ENCODE measurements at places on chromosomes 16 and 17.

- DNase-seq = no peak
Measured at GRCh38 chr17:76121932-76122430, 18.4 kb upstream of the EXOC7 start.

GRCh38 chr16:27179500-27180072 lies 23.7 kb upstream of the KDM8 start:
- no peak for DNase-seq

DNA sequence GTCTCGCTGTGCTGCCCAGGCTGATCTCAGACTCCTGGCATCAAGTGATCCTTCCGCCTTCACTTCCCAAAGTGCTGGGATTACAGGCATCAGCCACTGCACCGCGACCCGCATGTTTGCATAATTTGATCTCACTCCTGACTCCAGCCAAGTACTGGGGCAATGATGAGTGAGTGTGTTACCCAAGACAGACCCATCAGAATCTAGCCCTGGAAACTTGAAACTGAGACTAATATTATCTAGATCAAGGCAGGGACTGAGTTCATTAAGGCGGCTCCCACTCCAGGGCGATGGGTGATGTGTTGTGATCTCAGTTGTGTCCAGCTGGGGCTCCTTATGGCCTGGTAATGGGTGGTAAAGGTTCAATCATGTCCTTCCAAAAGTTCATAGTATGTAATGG lies 53.4 kb downstream of the EMP2 start:
- DNase-seq = no peak

DNA sequence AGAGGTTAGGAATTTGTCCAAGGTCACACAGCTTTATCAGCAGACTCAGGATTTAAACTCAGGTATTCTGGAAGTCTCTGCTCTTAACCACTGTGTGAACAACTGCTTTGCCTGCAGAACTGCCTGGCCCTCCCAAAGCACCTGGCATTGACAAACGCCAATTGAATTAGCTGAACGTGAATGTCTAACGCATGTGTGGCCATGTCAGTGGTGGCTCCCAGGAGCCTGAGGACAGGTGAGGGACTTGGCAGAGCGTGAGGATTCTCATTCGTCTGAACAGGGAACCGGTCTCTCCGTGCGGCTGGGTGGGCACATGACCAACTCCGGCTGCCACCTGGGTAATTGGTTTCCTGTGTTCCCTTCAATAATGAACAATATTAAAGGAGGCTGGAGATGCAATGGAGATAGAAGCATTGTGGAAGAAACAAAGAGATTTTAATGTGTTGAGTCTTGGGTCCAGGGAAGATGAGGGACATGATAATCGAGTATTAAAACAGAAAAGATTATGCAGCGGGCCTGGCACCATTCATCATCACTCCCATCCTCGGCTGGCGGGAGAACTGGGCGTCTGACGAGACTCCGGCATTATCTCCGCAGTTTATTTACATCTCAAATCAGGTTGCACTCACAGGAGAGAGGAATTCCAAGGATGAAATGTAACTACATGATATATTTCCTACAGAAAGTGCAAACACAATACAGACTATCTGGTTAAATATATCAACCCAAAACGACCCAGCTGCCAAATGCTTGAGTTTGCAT lies 113.5 kb downstream of the NPIPB5 start:
- DNase-seq = no peak

- DNase-seq = no peak
Measured at GRCh38 chr17:75093548-75094158, 5.9 kb downstream of the SLC16A5 start.

DNA sequence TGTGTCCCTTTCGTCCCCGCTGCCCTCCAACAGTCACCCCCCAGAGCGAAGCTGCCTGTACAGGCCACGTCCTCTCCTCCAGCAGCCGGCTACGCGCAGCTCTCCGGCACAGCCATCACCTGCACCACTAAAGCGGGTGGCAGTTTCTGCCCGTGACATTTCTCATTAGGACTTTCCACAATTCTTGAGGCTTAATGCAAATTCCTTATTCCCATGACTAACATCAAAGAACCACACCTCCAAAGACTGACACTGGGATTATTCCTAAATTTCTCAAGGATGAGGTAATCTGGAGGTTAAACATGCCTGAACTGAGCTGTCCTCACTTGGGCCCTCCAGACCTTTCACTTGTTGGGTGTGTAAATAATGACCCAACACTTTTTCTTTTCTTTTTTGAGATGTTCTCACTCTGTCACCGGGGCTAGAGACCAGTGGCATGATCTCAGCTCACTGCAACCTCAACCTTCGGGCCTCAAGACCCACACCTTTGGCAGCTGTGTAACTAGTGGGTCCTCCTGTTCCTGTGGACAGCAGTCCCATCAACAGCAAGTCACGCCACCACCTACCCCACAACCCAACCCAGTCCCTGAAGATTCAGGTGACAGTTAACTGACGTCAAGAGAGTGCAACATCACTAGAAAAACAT lies 11.7 kb downstream of the ANKRD11 start:
- no peak for DNase-seq

GRCh38 chr16:70159355-70160348 lies 13.9 kb upstream of the CLEC18C start:
- DNase-seq = no peak

DNA sequence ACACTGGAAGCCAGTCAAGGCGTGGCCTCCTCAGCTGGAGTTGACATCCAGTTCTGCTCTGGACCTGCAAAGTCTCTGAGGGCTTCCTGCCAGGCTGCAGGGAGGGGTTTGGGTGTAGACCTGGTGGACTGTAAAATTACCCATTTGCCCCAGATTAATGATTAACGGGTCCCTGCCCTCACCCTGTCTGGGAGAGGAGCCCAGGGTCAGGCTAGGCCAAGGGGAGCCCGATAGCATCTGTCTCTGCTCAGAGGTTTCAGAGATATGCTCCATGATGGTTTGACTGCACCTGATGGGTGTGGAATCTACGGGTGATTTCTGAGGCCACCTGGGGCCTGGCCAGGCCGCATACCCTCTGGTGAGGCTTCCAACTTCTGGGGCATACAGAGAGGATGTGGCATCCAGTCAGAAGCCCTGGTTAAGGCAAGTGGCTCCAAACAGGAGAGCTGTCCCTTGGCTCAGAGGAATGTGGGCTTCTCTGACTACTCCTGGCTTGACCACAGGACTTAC lies 11.2 kb downstream of the PPY start:
- DNase-seq = no peak

DNA sequence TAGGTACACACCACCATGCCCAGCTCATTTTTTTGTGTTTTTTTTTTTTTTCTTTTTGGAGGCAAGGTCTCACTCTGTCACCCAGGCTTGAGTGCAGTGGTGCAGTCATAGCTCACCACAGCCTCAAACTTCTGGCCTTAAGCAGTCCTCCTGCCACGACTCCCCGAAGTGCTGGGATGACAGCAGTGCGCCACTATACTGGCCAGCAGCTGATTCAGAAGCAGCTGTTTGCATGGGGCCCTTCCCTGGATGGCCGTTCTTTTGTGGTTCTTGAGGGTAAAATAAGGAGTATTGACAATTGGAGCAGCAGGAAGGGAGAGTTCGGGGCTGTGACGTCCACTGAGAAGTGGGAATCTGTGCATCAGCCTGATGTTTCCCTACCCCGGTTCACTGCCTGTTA lies 41.6 kb downstream of the KIAA0513 start:
- no peak for DNase-seq

Data from NCI-H187 treated with DMSO at 0.1 percent for 48 hours (cell line).